ENCODE measurements at places on chromosomes 1 and 21. TPM values are rescaled to one million over a fixed set of nuclear protein-coding genes. Genes with fewer than 3 reads are reported as not detected.

DNA sequence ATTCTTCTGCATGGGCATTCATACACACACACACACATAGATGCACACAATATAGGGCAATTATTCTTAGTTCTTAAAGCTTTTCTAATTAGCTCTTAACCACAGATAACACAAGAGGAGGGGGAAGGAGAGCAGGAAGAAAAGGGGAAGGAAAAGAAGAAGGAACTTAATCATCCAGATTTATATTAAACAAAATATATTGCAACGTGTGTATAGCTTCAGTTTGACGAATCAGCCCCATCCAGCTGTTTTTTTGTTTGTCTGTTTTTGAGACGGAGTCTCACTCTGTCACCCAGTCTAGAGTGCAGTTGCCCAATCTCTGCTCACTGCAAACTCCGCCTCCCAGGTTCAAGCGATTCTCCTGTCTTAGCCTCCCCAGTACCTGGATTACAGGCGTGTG, 21.7 kb upstream of the ANKRD13C start:
- no peak for DNase-seq

OR2L5 gene
- total RNA-seq: not detected

SHE gene
- not detected for total RNA-seq

KCNK2 gene
- 0.49 TPM for total RNA-seq

- no peak for DNase-seq
These were observed 36.0 kb downstream of the SEC16B start for GRCh38 chr1:177933881-177934280.

- DNase-seq: no peak
These were observed 9.3 kb downstream of the SLC35E2B start for GRCh38 chr1:1683104-1683905.

DNA sequence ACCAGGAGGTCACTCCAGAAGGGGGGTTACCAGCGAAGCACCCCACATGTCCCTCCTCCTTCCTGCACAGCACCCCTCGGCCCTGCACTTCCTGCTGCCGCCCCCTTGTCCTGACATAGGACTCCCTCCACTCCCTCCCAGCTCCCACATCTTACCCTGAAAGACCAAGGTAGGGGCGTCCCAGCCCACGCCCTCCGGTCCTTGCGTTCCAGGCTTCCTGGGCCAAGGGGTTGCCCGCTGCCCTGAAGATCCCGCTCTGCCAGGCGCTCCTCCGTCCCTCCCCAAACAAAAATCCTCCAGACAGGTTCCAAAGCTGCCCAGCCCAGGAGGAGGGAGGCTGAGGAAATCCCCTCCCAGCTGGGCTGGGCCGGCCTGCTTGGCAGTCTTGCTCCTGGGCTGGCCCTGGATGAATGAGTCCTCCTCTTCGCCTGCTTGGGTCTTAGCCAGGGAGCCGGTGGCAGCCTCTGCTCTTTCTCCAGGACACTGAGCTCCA, at the start of gene RHBDL2:
TSS of gene RHBDL2 (minus strand) at position 304 of the 493 bp plus-strand sequence. CDS start 22,618 bp downstream, outside the sequence.
- no peak for DNase-seq

DNA sequence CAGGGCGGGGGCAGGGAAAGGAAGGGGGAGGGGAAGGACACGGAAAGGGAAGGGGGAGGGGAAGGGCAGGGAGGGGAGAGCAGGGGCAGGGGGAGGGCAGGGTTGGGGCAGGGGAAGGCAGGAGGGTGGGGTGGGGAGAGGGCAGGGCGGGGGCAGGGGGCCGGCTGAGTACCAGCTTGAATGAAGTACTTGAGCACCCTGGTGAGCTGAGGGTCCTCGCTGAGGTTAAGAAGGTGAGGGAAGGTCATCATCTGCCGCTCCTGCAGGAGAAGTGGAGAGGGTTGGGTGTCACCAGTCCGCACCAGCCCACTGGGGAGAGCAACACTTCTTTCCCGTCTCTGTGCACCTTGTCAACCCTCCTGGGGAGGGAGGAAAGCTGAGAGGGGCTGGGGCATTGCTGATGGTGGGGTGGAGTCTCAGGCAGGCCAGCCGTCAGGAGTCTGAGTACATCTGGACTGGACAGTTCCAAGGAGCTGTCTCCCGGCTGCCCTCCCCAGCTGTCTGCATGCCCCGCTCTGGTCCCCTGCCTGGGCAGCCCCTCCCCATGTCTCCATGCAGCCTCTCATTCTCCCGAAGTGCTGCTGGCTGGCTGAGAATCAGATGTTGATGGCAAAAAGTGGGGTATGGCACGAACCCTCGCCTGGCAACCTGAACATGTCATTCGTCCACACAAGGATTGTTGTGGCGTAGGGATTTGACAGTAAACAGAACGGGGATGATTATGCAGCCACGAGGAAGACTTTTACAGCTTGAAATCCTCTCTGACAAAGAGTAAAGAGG, 70.0 kb downstream of the SCCPDH start:
- DNase-seq: no peak

DNA sequence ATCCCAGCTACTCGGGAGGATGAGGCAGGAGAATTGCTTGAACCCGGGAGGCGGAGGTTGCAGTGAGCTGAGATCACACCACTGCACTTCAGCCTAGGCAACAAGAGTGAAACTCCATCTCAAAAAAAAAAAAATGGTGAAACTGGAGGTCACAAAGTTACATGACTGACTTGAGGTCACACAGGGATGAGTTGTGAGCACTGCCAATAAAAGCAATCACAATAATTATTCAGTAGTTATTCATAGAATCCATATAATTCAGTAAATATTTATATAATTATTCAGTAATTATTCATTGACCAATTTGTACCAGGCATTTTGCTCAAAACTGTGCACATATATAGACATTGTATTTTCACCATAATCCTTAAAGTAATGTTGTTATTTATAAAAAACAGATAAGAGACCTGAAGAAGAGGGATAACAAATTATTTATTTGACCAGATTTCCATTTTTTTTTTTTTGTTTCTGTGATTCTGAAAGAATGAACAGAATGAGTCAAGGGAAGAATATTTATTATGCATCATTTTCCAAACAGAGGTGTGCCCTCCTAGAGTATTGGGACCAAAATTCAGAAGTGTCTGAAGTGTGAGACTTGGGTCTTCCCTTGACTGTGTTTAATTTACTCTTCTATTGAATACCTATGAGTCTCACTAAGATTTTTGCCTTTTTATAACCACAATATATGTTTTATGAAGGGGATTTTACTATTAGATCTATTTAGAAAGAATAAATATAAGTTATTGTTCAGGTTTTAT, 43.0 kb downstream of the PRKAB2 start:
- no peak for DNase-seq

KRTAP12-2 gene
- not detected for total RNA-seq

DNA sequence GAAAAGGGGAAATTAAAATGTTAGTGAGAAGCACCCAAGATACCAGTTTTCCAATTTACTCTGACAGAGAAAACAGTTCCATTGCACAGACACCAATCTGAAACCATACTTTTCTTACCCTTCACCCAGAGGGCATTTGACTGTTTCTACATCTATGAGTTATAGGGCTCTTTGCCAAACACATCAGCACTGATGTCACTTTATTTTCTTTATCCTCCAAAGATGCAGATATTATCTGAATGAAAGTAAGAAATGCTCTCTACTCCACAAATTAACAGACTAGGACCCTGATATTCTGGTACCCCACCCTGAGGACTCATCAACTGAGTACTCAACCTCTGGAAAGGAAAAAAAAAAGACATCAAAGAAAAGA, 24.2 kb upstream of the PEX19 start:
- no peak for DNase-seq

SPOCD1 gene
- total RNA-seq: 0.66 TPM

FAM89A gene
- 44.2 TPM for total RNA-seq

Measured in Caco-2 (cell line).